Head of caudate nucleus (tissue), 42 donors: ENCODE measurements at places on chromosomes 6 and 20.
A peak's percentile ranks its signal among the peaks of the same experiment; 100 is the strongest.

- DNase-seq: no peak
Observed at GRCh38 chr20:46946181-46946624, 51.6 kb downstream of the EYA2 start.

- peak; percentile 84 for DNase-seq
Observed at GRCh38 chr20:63968136-63968927, 1.4 kb downstream of the ZNF512B start.

DNA sequence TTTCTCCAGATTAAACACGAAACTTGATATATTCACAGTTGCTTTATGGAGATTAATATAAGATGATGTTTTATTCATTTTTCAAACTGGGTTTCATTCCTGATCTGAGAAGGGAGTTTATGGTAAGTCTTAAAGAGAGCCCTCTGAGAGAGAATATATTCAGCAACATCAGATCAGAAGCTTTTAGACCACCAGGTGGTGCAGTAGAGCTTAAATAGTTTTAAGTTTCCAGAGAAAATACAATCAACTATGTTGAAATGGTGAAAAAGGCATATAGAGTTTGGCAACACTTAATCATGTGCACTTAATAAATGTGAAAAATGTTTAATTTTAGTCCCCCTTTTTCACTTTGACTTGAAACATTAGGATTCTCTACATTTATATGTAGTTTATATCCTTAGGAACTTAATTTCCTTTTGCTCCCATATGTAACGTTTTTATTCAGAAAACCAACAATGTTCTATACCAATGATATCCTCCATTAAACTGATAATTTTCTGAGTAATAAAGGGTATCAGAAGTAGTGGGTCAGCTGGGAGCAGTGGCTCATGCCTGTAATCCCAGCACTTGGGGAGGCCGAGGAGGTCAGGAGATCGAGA lies 86.4 kb upstream of the CLDN20 start:
- peak; percentile 80 for DNase-seq

GRCh38 chr6:130259557-130259956 lies 36.8 kb upstream of the SAMD3 start:
- no peak for DNase-seq

- no peak for DNase-seq
Observed at GRCh38 chr6:11279284-11279689, 46.8 kb upstream of the NEDD9 start.

GRCh38 chr6:154514481-154514880 lies 4.0 kb upstream of the CNKSR3 start:
- no peak for DNase-seq

GRCh38 chr20:37867289-37868195 lies 35.4 kb upstream of the VSTM2L start:
- DNase-seq: no peak

GRCh38 chr6:90403489-90404381 lies 107.1 kb upstream of the BACH2 start:
- DNase-seq: no peak

GRCh38 chr6:106125925-106126435 lies 39.8 kb downstream of the PRDM1 start:
- no peak for DNase-seq

GRCh38 chr6:135115834-135116233 lies 61.2 kb upstream of the HBS1L start:
- no peak for DNase-seq

DNA sequence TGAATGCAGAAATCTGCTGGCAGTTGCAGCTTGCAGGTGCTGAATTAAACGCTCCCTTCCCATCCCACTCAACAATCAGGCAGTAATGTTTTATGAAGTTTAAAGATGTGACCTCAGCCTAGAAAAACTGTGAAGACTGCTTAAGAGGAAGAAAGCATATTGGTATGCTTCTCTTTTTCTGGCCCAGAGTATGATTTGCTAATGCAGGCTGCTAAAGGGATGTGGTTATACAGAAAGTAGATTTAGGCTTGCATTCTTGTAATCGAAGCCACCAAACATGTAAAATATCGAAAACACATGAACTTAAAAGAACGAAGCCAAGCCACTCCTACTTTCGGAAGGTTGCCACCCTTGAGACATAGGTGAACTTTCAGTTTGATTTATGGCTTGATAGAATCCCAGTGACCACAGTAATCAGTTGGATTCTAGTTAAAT lies 40.7 kb downstream of the MAP3K5 start:
- DNase-seq: no peak

GRCh38 chr6:12927746-12928145 lies 211.2 kb downstream of the PHACTR1 start:
- DNase-seq: no peak

DNA sequence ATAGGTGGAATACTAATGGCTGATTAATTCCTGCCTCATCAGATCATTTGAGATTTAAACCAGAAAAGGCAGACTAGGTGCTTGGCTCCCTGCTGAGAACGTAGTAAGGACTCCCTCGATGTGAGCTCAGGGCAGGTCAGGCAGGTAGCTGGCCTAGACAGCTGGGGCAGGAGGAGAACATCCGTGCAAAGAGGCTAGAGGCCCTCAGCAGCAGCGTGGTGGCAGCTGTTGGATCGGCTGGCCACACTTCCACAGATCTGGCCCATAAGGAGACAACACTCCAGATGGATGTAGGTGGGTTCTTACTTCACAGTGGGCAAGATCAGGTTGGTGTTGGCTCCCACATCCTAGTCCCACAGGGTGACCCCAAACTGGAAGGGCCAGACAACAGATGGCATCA lies 38.5 kb downstream of the EYA2 start:
- no peak for DNase-seq

- DNase-seq: no peak
Observed at GRCh38 chr6:161406646-161407045, 132.8 kb upstream of the AGPAT4 start.

DNA sequence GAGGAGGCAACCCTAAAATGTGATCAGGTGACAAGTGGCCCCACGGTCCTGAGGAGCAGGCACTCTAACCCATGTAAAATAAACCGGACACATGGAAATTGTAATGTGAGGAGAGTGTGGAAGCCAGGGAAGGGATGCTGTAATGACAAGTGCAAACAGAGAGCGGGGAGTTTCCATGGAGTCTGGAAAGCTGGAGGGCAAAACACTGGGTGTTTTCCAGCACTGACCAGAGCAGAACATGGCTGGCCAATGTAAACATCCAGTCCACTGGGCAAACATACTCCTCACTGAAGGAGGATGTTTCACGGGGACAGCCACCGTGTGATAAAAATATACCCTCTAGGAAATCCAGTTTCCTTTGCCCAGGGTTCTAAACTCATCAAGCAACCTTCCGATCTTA lies 219.0 kb upstream of the JARID2 start:
- DNase-seq: no peak

GRCh38 chr20:44969300-44969894 lies 3.1 kb downstream of the STK4 start:
- DNase-seq: no peak

DNA sequence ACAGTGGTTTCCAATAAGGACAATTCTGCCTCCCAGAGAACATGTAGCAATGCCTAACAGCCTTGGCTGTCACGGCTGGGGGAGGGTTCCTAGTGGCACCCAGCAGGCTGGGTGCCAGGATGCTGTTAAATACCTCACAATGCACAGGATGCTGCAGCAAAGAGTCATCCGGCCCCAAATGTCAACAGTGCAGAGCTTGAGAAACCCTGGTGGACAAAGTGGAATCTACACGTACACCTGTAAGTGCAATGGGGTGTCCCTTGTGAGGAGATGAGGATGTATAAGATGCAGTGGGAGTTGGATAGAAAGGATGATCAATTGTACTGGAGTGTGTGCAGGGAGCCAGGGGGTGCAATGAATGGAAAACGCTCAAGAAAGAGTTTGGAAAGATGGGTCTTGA lies 142.4 kb downstream of the FNDC1 start:
- DNase-seq: no peak

DNA sequence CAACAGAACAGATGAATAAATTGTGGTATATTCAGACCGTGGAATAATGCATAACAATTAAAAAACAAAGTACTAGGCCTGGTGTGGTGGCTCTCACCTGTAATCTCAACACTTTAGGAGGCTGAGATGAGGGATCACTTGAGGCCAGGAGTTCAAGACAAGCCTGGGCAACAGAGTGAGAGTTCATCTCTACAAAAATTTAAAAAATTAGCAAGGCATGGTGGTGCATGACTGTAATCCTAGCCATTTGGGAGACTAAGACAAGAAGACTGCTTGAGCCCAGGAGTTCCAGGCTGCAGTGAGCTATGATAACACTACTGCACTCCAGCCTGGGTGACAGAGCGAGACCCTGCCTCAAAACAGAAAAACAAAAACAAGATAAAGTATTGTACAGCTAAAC lies 16.1 kb upstream of the ASF1A start:
- no peak for DNase-seq

DNA sequence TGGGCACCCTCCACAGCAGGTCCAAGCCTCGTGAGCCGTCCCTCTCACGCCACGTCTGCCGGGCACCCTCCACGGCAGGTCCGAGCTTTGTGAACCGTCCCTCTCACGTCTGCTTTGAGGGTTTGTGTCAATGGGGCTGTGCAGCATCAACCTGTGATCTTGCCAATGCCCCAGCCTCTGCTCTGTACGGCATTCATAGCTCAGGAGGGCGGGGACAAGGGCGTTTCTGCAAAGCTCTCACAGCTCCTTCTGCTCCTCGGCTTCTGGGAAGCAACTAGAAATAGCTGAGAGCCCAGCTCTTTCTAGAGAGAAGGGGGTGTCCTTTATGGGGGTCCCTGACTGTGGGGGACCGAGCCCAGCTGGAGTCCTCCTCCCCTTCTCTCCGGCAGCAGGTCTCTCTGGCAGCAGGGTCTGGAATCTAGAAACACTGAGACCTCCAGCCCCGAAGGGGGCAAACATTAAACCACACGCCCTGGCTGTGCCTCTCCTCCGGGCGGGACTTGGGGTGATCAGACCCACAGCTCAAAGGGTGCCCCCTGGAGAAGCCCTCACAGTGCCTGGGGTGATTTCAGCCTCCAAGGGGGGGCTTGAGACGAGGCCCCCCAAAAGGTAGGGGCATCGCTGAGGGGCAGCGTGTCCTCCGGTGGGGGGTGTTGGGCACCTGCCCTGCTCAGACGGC lies 41.2 kb upstream of the CHRNA4 start:
- peak; percentile 81 for DNase-seq

- no peak for DNase-seq
Observed at GRCh38 chr20:62480318-62480717, 4.5 kb upstream of the GATA5 start.

DNA sequence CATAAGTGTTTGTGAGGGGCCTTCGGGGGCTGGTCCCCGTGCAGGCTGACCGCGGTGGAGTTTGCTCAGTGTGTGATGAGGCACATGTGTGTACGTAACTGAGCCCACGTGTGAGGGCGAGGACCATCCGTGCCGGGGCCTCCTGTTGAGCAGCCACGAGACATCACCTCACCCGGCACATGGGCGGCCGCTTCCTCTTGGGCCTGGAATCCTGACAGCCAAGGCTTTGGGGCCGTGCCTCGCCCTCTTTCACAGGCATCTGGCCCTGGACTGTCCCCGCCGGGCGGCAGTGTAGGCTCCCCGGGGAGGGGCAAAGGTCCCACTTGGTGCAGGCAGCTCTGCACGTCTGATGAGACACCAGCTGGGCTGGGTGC lies 202.3 kb downstream of the DLL1 start:
- no peak for DNase-seq
